ENCODE measurements at places on chromosomes 3 and 15. TPM values are rescaled to one million over a fixed set of nuclear protein-coding genes. Genes with fewer than 3 reads are reported as not detected.

- DNase-seq, result no peak
These were observed 60.0 kb upstream of the GADL1 start for GRCh38 chr3:30954426-30954825.

- DNase-seq, result no peak
These were observed 15.6 kb downstream of the EEFSEC start for GRCh38 chr3:128168836-128169235.

DNA sequence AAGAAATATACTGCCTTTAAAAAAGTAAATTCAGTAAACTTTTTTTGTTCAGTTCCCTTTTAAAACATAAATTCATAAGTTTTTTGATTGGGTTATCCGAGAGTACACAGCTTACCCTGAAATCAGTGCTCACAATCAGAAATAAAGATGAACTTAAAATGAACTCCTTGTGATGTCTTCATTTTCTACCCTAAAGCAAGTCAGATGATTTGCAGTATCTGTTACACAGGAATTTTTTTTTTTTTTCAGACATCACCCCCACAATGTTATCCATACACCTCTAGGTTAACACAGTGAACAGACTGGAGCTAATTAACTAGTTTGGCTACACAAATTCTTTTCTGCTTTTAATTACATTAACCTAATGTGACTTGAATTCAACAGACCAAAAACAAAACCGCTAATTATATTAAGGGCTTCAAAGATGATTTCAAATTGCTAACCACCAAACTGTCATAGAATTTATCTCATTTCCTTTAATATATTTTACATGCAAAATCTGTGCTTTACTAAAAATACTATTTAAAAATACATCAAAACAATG is 1042.0 kb downstream of the ROBO1 start:
- DNase-seq, result no peak

DNA sequence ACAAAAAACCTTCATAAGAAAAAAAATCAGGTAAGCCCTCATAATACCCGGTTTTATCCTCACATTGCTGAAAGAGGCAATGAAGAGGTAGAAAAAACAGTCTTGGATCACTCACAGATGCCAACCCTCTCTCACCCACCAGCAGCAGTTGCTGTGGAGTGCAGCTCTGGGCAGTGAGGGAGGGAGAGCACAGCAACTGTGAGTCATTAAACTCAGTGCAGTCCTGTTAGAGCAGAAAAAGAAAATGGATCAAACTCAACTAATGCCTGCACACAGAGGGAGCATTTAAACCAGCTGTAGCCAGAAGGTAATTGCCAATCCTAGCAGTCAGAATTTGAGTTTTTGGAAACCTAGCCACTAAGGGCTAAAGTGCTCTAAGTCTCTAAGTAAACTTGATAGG is 1050.6 kb upstream of the ALCAM start:
- no peak for DNase-seq

DNA sequence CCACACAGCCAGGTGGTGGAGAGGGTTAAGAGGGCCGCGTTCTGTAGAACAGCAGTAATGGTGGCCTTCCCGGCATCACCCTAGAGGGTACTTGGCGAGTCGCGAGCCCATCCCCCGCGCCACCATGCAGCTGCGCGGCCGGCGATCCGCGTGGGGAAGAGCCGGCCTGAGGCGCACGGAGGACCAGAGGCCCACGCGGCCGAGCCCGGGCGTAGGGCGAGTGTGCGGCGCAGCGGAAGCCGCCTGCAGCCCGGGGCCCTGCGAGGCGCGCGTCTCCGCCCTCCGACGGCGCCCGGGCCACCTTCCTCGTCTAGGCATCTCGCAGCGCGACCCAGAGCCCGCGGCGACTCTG is 423 bp downstream of the TKT start:
- DNase-seq, result peak; percentile 29

- no peak for DNase-seq
These were observed 67.4 kb downstream of the GTPBP8 start for GRCh38 chr3:113058188-113058587.

DNA sequence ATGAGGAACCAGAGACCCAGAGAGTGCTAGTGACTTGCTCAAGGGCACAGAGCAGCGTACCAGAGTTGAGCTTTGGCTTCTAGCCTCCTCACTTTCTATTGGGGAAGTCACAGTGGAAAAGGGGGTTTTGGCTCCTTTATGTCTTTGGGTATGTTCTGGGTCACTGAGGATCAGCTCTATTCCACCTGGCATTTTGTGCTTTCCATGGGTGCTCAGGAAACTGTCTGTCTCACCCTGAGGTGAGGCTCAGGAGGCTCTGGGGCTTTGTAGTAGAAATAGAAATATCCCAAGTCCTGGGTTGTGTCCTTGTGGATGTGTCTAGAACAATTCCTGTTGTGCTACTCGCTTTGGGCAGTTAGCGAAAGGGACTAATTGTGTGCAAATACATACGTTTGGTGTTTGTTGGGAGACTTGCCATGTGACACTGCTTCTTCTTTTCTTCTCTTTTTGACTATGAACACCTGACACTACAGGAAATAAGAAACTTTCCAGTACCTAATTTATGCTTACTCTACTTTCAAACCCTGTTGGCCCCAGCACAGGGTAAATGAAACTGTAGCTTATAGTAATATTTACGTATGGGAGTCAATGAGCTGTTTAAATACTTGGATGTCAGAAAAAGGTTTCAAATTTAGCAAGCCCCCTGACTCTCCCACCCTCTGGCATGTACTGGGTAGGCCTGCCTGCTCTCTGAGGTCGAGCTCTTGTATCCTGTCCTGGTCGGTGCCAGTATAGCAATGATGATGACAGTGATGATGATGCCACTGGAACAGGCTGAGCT is 35.6 kb downstream of the SMAD3 start:
- no peak for DNase-seq

DNA sequence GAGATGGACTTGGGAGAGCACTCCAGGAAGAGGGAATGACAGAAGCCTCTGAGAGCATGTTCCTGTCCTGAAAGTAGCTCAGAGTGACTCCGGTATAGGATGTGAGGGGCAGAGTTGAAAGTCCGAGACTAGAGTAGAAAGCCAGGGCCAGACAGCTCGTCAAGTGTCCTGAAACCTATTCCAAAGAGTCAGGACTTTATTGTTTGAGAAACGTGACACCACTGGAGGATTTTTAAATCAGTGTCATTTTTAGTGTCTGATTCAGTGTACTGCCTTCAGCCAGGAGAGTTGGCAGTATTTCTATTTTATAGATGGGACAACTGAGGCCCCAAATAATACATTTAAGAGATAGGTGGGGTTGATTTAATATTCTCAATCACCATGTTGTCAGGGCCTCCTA is 1.6 kb upstream of the RBMS3 start:
- DNase-seq, result no peak

DNA sequence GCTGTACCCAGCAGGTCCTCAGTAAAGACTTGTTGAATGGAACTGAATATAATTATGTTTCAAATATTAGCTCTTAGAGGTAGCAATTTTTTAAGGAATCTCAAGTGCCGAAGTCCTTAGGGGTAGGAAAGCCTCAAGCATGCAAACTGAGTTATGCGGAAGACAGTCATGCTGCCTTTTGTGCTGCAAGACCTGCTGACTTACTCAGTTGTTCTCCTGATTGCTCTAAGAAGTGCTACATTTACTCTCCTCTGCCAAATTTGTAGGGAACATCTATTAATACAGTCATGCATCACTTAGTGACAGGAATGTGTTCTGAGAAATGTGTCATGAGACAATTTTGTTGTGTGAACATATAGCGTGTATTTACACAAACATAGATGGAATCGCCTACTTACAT is 325.6 kb upstream of the AZI2 start:
- no peak for DNase-seq

DNA sequence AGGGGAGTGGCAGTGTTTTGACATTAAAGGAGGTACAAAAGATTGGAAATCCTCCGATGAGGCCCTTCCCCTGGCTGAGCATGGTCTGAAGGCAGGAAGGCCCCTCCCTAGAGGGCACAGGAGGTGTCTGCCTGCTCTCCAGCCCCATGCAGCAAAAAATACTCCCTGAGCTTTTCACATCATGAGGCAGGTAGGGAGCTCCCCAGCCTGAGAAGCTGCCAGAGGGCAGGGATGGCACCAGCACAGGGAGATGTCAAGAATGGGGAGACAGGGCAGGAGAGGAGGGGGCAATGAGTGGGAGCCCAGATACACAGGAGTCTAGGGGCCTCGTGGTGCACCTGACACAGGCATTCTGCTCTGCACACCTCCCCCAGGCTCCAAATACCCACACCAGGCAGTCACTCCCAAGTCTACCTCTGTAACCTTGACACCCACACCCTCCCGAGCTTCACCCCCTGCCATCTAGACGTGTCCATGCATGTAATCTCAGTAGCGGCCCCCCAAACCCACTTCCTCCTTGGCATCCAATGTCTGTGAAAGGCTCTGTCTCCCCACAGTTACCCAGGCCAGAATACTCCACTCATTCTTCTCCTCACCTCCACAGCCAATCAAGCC is 22.9 kb downstream of the GRAMD2A start:
- DNase-seq, result no peak

DNA sequence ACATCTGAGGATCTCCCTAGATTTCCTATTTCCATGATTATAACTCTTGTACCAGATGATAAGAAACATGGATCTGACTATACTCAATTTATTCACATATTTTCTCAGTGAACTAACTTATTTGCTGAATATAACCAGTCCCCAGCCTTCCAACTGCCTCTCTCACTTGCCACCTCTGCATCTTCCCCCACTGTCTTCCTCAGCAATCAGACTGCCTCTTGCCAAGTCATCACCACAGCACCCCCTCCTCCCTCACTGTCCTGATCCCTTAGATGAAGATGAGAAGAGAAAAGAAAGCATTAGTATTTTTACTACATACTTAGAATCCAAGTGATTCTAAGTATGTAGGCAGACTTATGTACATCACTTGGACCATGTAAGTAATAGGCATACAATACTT is 71.9 kb downstream of the GTPBP8 start:
- no peak for DNase-seq

GRCh38 chr15:53808058-53808706 is 48.7 kb upstream of the WDR72 start:
- no peak for DNase-seq

The SLC12A6 gene
- 1.4 TPM for polyA plus RNA-seq

The RCCD1 gene
- 6.7 TPM for polyA plus RNA-seq

The OSBPL10 gene
- polyA plus RNA-seq, result 6.0 TPM

The SKOR1 gene
- polyA plus RNA-seq, result 0.46 TPM

The ALS2CL gene
- polyA plus RNA-seq, result 103 TPM

The CASR gene
- 0.50 TPM for polyA plus RNA-seq

Data from stomach (tissue), 19 donors.